ENCODE measurements at places on chromosomes 5 and 9. TPM values are rescaled to one million over a fixed set of nuclear protein-coding genes. Genes with fewer than 3 reads are reported as not detected.

DNA sequence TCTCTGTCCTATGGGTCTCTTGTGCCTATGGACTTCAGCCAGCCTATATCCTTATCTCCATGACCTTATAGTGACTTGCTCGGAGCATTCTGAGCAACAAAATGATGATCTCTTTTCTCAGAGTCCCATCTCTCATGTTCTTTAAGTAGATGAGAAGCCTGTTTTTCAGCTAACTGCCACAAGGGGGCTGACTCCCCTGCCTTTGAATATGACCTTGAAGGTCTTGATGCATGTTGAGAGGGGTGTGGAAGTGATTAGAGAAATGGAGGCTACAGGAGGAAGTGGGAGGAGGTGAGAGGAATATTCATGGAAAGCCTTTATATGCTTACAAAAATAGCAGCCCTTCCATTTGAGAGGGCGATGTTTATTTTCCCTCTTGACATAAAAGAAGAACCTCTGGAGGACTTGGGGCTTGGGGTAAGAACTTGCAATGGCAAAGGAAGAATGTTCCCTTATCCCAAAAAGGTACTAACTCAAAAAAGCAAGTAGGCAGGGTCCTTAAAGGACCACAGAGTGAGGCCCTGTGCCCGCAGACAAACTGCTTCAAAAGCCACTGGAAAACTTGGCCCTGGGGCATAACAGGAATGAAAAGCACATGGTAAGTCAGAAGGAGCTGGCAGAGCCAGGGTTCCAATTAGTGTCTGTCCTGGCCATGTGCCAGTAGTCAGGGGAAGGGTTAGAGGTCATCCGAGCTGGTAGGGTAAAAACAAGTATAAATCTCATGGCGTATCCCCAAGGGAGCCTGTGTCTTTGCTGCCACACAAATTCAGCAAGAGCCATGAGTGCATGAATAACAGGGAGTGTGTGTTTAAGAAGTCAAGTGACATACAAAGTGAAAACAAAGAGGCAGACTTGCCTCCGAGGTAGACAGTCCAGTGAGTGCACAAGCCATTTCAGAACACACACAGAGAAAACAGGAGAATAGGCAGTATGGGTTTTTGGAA lies 39.1 kb downstream of the FGD3 start:
- DNase-seq, result peak; percentile 28

DNA sequence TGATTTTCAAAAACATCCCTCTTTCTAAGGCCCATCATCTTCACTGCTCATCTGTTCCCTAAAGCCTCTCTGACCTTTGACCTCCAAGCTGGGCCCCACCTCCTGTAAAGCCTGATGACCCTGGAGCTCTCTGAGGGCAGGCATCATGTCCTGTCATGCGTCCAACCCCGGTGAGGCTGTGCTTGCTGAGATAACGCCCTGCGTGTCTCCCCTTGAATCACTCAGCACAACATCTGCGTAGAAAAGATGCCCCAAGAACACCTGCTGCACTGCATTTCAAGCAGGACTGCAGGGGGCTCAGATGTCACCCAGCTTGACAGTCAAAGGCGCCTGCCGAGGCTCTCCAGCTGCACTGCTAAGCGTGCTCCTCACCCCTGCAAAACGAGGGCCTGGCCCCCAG lies 78.0 kb downstream of the OTULIN start:
- no peak for DNase-seq

- peak; percentile 36 for DNase-seq
These were observed 166.7 kb downstream of the GAPVD1 start for GRCh38 chr9:125428060-125428901.

- no peak for DNase-seq
These were observed 736 bp upstream of the FCN2 start for GRCh38 chr9:134879664-134880483.

GRCh38 chr5:25453500-25453899 lies 808.7 kb upstream of the CDH10 start:
- no peak for DNase-seq

DNA sequence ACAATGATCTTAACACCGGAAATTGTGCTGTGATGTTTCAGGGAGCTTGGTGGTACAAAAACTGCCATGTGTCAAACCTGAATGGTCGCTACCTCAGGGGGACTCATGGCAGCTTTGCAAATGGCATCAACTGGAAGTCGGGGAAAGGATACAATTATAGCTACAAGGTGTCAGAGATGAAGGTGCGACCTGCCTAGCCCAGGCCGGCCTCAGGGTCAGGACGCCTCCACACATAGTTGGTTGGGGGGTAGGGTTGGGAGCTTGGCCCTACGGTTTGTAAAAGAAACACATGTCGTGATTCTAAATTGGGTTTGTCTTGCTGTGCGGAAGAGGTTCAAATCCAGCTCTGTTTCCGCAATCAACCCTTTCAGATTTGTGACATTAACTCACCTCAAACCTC lies 6.6 kb downstream of the FCN2 start:
- DNase-seq, result no peak

DNA sequence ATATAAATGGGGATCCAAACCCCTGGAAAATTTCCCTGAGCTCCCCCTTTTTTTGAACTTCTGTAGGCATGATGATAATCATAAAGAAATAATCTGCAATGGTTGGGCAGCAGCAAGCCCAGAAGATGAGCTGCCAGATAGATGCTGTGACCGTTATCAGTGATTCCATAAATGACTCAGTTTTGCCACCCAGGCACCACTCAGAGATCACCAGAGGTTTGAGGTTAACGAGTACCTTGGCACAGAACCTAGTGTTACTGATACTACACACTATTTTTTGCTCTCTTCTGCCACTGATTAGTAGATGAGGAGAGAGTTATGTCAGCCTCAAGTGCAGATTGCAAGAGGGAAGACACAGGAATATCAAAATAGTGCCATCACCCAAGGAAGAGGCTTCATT lies 199.3 kb upstream of the PTGER4 start:
- DNase-seq, result no peak

- peak; percentile 91 for DNase-seq
These were observed 71.6 kb upstream of the XPA start for GRCh38 chr9:97768746-97769145.

GRCh38 chr9:108569624-108570023 lies 286.2 kb downstream of the ACTL7B start:
- DNase-seq, result peak; percentile 92

The ITGA1 gene
- polyA plus RNA-seq, result 8.1 TPM

Data from GM23248 (cell line).